ENCODE measurements at places on chromosomes 12 and 14.

GRCh38 chr14:54682578-54682977 is 115.7 kb downstream of the SAMD4A start:
- DNase-seq, result no peak

DNA sequence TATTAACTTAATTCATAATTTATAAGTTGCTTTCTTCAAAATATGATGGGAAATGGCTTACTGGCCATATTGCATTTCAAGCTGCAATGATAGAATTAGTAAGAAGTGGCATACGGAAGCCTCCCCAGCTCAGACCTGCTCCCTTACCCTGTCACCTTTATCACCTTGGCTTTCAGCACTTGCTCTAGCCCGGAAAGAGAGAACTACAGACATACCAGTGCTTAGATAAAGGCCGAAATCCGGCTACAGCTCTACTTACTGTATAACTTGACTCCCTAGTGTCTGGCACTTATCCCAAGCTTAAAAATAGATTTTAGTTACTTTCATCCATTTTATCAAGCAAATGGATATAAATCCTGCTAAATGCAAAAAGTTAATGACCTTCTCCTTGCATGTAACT is 42.5 kb downstream of the PKP2 start:
- DNase-seq, result no peak

GRCh38 chr12:23950775-23951451 is 1.4 kb upstream of the SOX5 start:
- no peak for DNase-seq

DNA sequence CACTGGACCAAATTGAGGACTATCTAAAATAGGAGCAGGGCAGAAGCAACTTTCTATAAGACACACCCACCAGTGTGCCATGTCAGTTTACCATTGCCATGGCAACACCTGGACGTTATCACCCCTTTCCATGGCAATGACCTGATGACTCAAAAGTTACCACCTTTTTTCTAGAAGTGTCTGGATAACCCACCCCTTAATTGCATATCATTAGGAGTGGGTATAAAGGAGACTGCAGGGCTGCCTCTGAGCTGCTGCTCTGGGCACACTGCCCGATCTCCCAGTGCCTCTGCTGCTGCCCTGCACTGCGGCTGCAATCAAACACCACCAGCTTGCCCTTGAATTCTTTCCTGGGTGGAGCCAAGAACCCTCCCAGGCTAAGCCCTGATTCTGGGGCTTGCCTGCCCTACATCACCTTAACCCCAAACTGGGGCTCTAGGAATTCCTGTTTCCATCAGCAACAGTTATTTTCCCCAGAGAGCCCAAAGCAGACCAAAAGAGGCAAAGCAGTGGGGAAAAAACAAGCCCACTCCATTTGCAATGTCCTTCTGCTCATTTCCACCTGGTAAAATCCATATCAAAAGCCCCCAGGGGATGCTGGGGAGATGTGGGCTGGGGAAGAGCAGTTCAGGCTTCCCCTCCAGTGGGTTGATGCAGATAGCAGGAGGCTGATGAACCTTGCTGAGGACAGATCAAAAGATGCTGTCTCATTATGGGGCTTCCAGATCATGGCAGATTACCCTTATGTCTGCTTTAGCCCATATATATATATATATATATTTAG is 129.5 kb upstream of the NCOR2 start:
- no peak for DNase-seq

- no peak for DNase-seq
Observed at GRCh38 chr12:42187799-42188198, 43.1 kb upstream of the GXYLT1 start.

GRCh38 chr12:26705851-26706250 is 127.1 kb downstream of the ITPR2 start:
- DNase-seq, result no peak

DNA sequence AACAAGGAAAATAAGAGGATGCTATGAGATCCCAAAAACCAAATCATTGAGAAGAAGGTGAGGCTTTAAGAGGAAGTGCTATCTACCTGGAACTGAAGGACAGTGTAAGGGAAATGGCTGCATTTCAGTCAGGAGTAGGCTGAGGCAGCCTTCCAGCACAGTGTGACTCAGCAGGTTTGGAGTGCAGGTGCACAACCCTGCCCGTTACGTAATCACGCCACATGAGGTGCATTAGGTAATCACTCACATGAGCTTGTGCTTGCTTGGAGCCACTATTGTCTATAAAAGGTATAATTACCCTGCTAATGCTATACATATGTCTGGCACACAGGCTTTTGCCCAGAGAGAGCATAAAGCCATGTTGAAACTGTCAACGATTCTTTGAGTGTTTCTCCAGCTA is 74.9 kb downstream of the DIO2 start:
- DNase-seq, result no peak

GRCh38 chr14:67423424-67423823 is 11.5 kb upstream of the PLEK2 start:
- no peak for DNase-seq

DNA sequence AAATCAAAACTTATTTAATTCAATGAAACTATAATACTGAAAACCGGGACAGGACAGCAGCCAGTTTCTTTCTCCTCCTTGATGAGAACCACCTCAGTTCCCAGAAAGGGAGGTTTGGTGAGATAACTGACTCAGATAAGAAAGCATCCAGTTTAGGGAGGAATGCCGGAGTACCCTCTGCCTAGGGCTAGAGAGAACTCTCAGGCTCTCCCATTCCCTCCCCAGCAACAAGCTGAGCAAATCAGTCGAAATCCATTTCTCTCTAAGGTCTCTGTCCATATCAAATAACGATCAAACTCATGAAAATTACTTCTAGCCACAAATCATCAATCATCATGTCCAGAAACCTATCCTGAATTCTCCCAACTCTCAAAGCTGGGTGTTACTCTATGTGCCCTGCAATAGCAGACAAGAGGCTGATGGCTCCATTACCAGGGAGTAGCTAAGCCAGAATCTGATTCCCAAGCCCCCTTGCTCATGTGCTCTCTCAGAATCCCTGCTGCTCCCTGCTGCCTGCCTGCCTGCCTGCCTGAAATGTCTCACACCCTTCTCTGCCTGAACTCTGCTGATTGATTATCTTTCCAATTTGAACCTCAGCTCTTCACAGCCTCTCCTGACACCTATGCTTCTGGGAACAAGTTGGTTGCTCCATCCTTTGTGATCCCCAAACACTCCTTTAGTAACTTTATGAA is 49.4 kb downstream of the SLC25A47 start:
- no peak for DNase-seq

DNA sequence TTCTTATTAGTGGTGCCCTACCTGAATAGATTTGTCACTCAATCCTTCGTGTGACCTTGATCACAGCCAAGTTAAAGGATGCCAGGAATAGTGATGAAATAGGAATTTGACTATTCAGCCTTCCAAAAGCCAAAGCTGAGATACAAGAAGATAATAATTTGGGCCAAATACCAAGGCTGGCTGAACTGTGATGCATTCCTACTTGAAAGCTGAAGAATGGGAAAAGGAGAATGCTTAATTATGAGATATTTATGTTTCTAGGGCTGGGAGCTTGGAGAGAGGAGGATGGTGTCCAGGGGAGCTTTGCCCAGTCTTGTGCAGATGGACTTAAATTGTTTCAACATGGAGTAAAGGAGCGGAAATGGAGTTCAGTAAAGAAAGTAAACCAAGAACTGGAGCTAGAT is 5.2 kb downstream of the RNASE7 start:
- no peak for DNase-seq

GRCh38 chr12:29157486-29157946 is 8.4 kb downstream of the FAR2 start:
- no peak for DNase-seq

DNA sequence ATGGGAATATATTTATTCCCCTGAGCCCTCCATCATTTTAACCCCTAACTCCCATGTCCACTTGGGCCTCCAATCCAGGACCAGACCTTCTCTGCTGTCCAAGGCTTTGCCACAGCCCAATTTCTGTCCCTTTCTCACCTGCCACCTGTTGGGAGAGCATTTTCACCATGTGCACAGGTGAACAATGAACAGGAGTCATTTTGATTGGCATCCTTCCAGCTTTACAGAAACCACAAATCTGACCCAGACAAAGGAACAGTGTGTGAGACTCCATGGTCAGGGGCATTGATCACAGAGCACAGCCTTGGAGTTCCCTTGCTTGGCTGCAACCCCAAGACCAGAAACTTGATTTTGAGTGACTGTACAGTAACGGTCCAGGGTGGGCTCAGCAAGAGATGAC is 91.9 kb downstream of the CRACR2A start:
- no peak for DNase-seq

Data from HuH-7 (cell line).